ENCODE measurements at places on chromosomes 4 and X. TPM values are rescaled to one million over a fixed set of nuclear protein-coding genes. Genes with fewer than 3 reads are reported as not detected.

Gene PCDH7
- total RNA-seq: 2.6 TPM

Gene CSN1S1
- not detected for total RNA-seq

Gene NEIL3
- total RNA-seq: not detected

Gene DCAF4L1
- total RNA-seq: under 0.01 TPM

- no peak for DNase-seq
These were observed 1461.7 kb downstream of the ADGRL3 start for GRCh38 chr4:62661821-62662220.

GRCh38 chr4:6719611-6720179 lies 3.7 kb downstream of the BLOC1S4 start:
- no peak for DNase-seq

DNA sequence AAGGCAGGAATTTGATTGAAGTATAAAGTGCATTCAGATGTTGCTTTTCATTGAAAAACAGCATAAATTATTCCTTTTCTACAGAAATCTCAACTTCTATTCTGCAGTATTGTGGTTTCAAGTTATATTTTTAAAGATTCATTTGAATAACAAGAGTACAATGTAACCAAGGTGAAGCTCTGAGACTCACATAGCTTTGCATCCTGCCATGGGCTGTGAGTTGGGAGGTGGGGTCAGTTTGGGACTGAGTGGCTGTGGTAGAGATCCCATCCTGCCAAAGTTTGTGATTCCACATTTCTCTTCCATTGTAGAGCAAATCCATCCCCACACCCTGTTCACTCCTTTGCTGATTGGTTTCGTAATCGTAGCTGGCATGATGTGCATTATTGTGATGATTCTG lies 69.2 kb downstream of the KIT start:
- no peak for DNase-seq

DNA sequence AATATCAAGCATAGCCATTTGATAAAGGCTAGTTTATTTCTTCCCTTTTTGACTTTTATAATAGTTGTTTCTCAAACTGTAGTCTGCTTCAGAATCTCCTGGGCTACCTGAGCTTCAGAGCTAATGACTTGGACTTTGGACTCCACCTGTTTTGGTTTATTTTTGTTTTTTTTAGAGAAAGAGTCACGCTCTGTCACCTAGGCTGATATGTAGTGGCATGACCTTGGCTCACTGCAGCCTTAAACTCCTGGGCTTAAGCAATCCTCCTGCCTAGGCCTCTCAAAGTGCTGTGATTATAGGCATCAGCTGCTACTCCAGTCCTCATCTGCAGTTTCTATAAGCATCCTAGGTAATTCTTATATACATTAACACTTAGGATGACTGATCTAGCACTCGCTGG lies 90.5 kb downstream of the DDIT4L start:
- peak; percentile 43 for DNase-seq
